ENCODE measurements at places on chromosomes 2 and 18.

DNA sequence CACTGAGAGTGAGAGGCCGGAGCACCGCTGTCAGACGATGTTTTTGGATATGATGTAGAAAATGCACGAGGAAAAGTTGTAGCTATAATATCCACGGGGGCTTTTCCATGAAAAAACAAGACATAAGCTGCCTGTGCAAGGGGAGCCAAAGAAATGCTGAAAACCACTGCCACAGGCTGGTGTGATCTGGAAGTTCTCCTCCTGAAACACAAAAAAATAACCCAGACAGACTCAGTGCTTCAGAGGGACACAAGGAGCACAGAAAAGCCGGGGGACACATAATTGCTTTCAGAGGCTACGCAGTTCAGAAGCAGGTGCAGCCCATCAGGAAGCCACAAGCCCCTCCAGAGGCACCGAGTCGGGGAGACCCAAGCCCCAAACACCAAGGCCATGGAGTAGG is 98.2 kb downstream of the ZNF516 start:
- H3K4me3 ChIP-seq: no peak overlapping the region
- no peaks in the 10 kb centered on the region for H3K36me3 ChIP-seq
- no peak overlapping the region for H3K27ac ChIP-seq

DNA sequence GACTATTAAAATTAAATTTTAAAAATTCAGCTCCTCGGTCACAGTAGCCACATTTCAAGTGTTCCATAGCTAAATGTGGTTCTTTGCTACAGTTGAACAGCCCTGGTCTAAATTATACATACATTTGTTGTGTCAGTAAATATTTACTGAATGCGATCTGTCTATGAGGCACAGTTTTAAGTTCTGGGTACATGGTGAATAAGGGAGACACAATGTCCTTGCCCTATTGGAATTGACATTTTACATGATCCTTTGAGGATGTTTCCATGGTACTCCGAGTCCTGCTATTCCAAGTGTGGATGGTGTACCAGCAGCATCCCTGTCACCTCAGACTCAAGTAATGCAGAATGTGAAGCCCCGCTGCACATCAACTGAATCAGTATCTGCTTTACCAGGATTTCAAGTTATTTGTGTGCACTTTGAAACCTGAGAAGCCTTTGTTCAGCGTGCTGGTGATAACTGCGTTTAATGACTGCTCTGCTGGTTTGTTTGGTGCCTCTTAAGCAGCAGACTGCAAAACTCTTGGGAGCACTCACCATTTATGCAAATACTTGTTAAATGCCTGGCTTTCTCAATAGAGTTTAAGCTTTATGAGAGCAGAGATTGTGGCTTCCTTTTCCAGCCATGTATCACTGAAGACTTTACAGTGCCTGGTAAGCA is 1.5 kb downstream of the GALNT1 start:
- H3K4me1 ChIP-seq: peaks cover 22% of the 10 kb centered on the region
- H3K4me3 ChIP-seq: peak overlapping the region; percentile 81
- no peak overlapping the region for H3K27ac ChIP-seq
- no peaks in the 10 kb centered on the region for H3K36me3 ChIP-seq
- peak; percentile 8 for DNase-seq

- no peak for DNase-seq
- peaks cover 38% of the 10 kb centered on the region for H3K4me1 ChIP-seq
- H3K4me3 ChIP-seq: no peak overlapping the region
- no peaks in the 10 kb centered on the region for H3K36me3 ChIP-seq
- no peaks in the 10 kb centered on the region for H3K27me3 ChIP-seq
- no peak overlapping the region for H3K27ac ChIP-seq
These were observed 3.0 kb downstream of the SLC35F6 start for GRCh38 chr2:26767129-26767528.

DNA sequence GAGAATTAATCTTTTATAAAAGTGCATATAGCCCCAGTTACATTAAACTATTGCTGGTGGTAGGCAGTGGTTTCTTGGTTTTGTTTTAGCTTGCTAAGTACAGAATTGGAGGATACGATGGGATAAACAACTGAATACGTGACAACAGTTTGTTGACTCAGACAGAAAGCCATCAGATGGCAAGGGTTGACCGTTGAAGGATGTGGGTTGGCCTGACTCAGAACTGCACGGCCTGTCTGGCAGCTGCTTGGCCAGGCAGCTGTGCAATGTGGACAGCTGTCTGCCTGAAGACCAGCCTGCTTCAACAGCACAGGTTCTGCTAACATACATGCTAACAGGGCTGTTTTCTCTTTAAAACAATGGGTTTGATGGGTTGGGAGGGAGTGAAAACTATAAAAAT is 46.6 kb downstream of the PRKRA start:
- DNase-seq: peak; percentile 81
- peak overlapping the region; percentile 58 for H3K4me3 ChIP-seq
- H3K4me1 ChIP-seq: no peaks in the 10 kb centered on the region
- no peaks in the 10 kb centered on the region for H3K36me3 ChIP-seq
- no peaks in the 10 kb centered on the region for H3K27me3 ChIP-seq

GRCh38 chr2:238263204-238264071 is 23.6 kb upstream of the HES6 start:
- DNase-seq: peak; percentile 84
- H3K27ac ChIP-seq: no peak overlapping the region
- H3K36me3 ChIP-seq: peaks cover 21% of the 10 kb centered on the region
- H3K4me3 ChIP-seq: no peak overlapping the region
- H3K4me1 ChIP-seq: no peaks in the 10 kb centered on the region

- no peaks in the 10 kb centered on the region for H3K36me3 ChIP-seq
- no peak overlapping the region for H3K4me3 ChIP-seq
- H3K27me3 ChIP-seq: no peaks in the 10 kb centered on the region
- no peak for DNase-seq
- no peak overlapping the region for H3K27ac ChIP-seq
- H3K4me1 ChIP-seq: no peaks in the 10 kb centered on the region
These were observed 221.6 kb downstream of the CYP26B1 start for GRCh38 chr2:71926089-71926447.

DNA sequence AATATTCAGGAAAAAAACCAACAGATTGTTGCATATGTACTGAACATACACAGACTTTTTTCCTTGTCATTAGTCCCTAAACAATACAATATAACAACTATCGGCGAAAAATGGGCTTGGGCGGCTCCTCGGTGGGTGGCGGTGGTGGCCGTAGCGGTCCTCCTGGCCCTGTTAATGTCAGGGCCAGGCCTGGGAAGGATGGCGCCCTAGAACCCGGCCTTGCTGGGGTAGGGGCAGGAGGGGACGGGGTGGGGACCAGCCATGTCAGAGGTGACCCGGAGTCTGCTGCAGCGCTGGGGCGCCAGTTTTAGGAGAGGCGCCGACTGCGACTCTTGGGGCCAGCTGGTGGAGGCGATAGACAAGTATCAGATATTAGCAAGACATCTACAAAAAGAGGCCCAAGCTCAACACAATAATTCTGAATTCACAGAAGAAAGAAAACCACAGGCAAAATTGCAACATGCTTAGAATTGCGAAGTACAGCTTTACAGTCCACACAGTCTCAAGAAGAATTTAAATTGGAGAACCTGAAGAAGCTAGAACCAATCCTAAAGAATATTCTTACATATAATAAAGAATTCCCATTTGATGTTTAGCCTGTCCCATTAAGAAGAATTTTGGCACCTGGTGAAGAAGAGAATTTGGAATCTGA is 36.5 kb downstream of the ROCK2 start:
- DNase-seq: no peak
- no peaks in the 10 kb centered on the region for H3K4me1 ChIP-seq

GRCh38 chr2:204749319-204749718 is 204.0 kb downstream of the PARD3B start:
- no peaks in the 10 kb centered on the region for H3K36me3 ChIP-seq
- DNase-seq: no peak
- H3K27ac ChIP-seq: no peak overlapping the region
- no peak overlapping the region for H3K4me3 ChIP-seq
- H3K4me1 ChIP-seq: no peaks in the 10 kb centered on the region
- no peaks in the 10 kb centered on the region for H3K27me3 ChIP-seq

DNA sequence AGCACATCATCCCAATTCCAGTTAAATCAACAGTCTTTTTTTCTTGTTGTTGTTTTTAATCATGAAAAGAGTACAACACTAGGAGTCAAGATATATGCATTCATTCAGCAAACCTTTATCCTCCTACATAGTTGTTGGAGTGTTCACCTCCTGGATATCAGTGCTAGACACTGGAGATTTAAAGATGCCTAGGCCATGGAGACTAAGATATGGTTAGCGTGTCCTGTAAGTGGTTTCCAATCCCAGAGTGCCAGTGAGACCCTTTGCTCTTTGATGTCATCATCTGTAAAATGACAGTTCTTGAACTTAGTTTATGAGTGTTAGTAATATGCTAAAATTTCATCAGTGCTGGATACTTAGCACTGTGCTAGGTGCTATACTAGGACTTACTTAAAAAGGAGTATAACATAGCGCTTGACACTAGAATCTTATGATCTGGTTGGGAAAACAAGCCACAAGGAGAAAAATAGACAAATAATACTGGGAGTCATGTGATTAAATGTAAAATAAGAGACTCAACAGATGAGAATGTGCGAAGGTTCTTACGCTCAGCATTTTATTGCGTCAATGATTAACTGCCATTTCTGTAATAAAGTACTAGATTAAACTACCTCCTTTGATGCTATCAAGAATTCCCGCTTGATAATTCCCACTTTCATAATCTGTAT is 31.5 kb downstream of the BABAM2 start:
- no peak for DNase-seq
- H3K36me3 ChIP-seq: no peaks in the 10 kb centered on the region
- H3K4me1 ChIP-seq: peaks cover 14% of the 10 kb centered on the region
- no peaks in the 10 kb centered on the region for H3K27me3 ChIP-seq

DNA sequence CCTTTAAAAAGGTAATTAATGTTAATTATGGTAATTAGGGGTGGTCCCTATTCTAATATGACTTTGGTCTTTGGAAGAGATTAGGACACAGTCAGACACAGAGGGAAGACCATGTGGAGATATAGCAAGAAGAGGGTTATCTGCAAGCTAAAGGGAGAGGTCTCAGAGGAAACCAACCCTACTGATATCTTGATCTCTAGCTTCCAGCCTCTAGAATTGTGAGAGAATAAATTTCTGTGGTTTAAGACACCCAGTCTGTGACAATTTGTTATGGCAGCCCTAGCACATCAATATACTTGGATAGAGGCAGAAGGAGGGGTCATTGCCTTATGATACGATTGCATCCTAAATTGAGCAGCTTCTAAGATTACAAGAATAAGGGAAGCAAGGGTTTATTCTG is 21.3 kb upstream of the NT5C1B start:
- no peak for DNase-seq
- H3K4me1 ChIP-seq: no peaks in the 10 kb centered on the region
- H3K4me3 ChIP-seq: no peak overlapping the region
- no peaks in the 10 kb centered on the region for H3K27me3 ChIP-seq
- no peak overlapping the region for H3K27ac ChIP-seq

Measured in CD4-positive, CD25-positive, alpha-beta regulatory T cell (primary cell).